ENCODE measurements at places on chromosomes 7 and 10.

- DNase-seq: no peak
These were observed 607.9 kb upstream of the MKI67 start for GRCh38 chr10:128734161-128734560.

DNA sequence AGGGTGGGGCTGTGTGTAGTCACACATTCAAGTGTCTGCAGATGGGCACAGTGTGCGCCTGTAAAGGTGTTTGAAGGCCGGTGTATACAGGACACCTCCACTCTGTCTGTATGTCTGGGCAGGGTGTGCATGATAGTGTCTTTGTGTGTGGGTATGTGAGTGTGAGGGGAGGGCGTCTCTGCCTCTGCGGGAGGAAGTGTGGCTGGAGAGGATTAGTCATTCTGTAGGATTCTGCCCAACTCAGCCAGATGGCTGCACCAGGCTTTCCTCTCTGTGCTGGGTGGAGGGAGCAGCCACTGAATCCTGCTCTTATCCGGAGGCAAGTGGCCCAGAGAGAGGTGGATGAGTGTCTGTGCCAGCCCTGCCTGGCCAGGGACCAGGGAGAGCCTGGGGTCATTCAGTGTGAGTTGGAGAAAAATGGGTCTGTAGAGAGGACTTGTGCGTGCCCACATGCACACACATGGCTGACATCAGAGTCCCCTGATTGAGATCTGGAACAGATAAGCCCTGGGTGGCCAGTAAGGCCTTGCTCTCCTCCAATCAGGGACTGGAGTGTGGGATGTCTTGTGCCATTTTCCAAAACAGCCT, 1.7 kb downstream of the SFXN3 start:
- DNase-seq: peak; percentile 88

DNA sequence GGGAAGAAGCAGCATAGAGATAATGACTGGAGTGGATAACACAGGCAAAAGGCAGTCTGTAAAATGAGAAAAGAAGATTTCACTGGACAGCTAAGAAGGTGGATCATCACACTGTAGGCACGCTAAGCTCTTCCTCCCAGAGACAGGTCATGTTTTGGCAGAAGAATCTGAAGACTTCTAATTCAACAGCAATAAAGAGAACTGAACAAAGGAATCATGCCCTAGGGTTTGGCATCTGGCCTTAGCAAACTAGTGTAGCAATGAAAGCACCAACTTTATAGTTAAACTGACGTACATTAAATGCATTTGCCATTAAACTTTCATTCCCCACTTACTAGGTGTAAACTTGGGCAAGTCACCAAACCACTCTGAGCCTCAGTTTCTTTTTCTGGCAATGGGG, 84.4 kb upstream of the SEM1 start:
- no peak for DNase-seq

DNA sequence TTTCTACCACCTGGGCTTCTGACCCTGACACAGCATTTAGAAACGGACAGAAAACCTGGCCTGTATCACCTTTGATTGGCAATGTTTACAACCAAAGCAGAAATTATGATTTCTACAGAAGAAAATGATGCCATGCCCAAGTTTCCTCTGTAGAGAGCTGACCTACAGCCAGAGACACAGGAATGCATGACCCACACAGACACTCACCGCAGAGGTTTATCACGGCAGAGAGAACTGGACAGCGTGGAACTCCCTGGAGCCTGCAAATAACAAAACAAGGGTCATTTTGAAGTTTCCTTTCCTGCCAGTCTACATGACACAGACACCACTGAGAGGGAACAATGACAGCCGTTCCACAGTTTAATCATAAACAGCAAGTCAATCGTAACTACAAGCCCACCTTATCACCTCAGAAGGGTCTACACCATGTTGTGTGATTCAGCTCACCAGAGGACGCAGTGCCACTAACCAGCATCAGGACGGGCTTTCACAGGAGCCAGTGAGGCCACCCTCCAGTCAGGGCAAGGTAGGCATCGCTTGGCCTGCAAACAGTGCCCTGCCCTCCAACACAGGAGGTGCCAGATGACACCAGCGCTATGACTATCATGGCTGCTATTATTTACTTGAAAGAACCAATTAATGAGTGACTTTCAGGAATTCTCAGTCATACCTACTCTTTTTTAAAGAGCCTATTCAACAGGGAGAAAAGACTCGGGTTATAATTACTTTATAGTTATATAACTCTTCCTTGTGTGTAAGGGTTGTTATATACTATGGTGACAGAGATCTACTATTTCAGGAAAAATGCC, 139.9 kb downstream of the TNS3 start:
- peak; percentile 32 for DNase-seq

GRCh38 chr7:20482071-20482470, 133.4 kb upstream of the ABCB5 start:
- no peak for DNase-seq
